ENCODE measurements at places on chromosomes 1 and 21.

DNA sequence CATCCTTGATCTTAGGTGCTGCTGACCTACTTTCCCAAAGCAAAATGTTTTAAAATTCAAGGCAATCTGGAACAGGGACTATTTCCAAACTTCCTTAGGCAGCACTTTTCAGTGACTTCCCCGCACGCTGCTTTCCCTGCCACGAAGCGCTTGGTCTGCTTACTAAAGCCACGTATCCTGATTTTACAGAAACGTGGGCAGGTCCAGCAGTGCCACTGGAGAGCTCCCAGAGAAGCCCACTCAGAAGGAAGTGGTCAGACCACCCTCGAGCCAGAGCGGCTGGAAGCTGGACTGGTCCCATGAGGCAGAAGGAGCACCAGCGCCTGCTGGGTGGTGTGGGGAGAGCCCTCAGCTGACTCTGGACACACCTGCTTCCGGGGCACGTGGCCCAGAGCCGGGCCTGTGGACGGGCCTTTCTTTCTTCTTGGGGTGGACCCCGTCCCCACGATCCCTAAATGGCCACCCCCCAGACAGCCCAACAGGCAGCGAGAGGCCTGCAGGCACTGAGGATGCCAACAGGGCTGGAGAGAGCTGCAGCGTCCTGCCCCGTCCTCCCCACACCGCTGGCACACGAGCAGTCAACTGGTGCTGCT is 23.2 kb downstream of the PTTG1IP start:
- no peak for DNase-seq

GRCh38 chr21:35585878-35586277 is 474.4 kb downstream of the SETD4 start:
- DNase-seq = no peak

DNA sequence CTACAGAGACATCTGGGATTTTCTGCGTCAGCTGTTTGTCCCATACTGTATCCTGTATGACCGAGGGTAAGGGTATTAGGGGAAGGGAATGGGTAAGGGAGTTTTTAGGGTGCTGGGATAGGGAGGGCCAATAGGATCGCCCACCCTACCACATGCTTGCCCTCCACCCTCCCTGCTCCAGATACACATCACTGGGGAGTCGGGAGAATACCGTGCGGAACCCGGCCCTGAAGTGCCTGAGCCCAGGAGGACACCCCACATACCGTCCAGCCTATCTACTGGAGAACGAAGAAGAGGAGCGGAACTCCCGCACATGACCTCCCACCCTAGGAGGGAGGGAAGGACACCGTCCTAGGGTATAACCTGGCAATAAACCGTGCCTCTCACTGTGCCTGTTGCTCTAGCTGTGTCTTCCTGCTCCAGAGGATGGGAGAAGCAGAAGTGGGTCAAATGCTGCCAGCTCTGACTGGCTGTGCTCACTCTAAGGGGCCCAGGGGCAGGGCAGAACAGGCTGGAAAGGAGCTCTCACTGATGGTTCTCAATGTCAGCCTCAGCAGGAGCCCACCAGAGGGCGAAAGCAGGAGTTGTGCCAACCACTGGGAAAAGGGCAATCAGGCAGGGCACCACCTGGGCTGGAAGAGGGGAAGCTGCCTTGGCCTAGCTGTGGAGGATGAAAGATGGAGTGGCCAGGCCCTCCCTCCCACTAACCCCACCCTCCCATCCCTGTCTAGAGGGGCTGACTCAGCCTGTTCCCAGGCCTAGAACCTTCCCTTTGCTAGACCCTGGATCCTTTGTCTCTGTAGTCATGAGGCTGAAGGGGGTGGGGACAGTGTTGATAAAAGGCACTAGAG is 440 bp upstream of the LENEP start:
- no peak for DNase-seq

GRCh38 chr1:61287014-61287413 is 204.7 kb downstream of the NFIA start:
- DNase-seq = no peak

DNA sequence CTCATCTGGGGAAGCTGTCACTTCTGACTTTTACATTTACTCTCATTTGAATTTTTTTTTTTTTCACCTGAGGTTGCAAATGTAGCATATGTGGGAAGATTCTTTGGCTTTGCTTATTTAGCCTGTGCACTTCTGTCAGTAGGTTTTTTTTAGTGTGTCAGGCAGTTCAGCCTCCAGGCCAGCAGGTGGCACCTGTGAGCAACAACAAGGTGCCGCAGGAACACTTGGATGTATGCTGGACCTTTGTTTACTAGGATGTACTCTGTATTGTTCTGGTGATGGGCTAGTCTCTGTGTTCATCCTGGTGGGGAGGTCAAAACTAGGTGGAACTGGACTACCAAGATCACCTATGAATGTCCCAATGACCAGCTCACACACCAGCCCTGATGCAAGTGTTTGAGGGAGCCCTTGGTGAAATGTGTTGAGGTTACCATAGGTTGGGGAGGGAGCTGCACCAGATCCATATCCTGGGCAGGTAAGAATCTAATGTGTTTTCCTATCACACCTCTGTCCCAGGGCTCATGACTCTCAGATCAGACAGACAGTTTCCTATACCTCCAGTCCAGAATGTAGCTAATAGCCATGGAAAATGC is 618.2 kb downstream of the BRINP3 start:
- no peak for DNase-seq

DNA sequence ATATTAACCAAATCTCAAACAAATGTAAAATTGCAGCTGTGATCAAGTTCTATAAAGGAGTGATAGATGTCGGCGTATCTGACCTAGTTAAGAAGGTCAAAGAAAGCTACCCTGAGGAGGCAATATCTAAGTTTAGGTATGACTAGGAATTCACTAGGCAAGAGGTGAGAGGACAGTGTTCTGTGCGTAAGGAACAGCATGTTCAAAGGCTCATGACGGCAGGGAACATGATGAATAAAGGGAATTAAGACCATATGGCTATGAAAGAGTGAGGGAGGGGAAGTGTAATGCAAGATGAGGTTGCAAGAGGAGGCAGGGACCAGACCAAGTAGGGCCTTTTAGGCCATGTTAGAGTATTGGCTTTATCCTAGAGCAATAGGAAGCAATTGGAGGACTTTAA is 8.6 kb downstream of the LIX1L start:
- DNase-seq = no peak

DNA sequence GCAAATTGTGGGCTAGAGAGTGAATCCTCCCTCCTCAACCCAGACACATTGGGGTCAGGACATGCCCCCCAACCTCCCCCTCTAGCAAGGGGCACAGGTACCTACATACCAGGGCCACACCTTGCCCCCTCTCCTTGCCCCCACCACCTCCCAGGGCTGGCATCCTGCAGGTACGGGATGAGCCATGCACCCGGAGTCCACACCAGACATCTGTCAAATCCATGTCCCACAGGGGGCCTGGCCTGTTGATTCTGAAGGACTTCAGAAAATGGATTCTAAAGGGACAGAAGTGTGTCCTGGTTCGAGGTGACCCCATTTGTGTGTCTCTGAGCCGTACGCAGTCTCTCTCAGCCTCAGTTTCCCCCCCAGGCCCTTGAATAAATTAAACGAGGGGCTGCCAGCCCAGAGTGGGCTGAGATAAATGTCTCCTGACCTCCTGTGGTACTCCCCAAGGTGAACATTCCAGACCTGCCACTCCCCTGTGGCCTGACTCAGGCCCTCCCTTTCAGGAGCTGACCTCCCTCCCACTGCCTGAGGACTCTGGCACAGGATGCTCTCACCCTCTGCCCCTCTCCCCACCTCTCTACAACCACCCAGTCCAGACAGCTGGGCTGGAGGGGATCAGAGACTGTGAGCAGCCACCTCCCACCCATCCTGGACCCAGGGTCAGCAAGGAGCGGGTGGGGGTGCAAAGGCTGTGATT is 94.5 kb downstream of the EPHB2 start:
- no peak for DNase-seq

DNA sequence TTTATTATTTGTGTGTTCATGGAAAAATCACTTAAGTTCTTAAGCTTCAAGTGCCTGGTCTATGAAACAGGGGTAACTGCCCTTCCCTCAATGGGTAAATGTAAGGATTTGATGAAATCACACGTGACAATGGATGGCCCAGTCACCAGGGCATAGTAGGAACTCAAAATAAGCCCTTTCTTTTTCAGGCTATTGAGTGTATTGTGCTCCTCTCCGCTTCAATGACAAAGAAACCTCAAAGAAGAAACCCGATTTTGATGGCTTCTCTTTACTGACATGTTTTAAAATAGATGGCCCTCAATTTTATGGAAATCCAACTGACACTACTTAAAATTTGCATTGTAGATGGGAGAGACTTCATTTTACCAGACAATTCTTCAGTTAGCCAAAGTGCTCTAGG is 543.5 kb downstream of the OMA1 start:
- no peak for DNase-seq

DNA sequence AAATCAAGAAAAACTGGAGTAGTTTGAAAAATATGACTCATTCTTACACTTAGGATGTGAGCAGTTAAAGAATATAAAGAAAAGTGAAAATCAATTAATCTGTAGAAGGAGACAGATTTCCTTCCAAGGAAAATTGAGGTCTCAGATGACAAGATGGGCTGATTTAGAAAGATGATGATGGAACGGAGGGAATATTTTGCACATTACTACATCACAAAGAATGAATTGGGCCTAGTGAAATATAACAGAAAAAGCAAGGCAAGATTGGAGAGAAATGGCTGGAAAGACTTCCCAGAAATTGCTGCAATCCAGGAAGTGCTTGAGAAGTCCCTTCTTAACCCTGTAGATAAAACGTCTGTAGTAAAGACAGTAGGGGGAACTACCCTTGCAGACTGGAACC is 169.1 kb upstream of the SYT6 start:
- DNase-seq = no peak

- peak; percentile 57 for DNase-seq
These were observed 3.6 kb upstream of the RASSF5 start for GRCh38 chr1:206503591-206504362.

GRCh38 chr1:206685334-206685768 is 646 bp downstream of the MAPKAPK2 start:
- DNase-seq = no peak

GRCh38 chr1:93666613-93667384 is 14.8 kb downstream of the BCAR3 start:
- DNase-seq = no peak

- no peak for DNase-seq
These were observed 32.0 kb downstream of the LHX9 start for GRCh38 chr1:197948926-197949899.

DNA sequence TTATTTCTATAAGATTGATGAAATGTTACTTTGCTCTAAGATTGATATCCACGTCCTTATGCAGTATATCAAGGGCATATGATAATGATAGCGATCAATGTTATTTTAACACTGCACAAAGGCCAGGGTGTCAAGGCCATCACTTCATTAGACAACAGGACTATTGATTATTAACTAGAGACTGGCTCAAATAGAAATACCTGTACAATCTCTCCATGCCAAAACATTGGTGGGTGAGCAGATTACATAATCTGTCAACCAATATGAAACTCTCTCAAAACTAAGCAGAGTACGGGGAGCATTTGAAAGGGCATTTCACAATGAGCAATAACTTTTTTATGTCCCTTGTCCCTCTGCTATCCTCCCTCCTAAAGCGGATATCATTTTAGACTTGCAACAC is 566.5 kb upstream of the PKN2 start:
- DNase-seq = no peak

GRCh38 chr1:185632659-185633423 is 101.3 kb upstream of the HMCN1 start:
- DNase-seq = no peak

DNA sequence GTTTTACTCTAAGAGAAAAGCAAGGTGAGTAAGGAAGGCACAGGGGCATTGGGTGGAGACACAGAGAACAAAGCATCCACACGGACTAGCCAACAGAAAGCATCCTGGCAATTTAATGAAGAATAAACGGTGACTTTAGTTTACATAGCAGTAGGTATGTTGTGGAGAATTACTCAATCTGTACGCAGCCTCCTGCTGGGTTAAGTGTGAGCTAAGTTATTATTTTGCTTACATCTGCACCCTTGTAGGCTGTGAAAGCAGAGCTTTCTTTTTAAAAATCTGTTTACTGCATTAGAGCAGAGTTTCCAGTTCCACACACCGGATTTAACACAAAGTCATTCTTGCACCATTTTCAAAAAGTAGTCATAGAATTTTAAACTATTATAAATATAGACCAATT is 144.5 kb downstream of the AKT3 start:
- no peak for DNase-seq

DNA sequence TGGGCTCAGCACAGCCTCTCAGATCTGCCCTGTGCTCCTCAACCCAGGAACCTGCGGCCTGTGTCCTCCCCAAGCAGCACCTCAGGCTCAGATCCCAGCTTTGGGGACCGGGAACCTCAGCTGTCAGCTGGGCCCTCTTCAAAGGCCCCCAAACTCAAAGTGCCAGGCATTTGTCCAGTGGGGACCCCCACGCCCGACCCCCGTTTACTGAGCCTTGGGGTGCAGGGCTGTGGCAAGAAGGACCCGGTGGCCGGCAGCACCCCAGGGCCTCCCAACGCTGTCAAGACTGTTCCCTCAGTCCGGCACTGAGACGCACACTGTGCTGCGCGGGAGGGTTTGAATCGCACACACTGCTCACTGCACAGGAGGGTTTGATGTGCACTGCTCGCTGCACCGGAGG is 35.0 kb downstream of the MORN1 start:
- no peak for DNase-seq

DNA sequence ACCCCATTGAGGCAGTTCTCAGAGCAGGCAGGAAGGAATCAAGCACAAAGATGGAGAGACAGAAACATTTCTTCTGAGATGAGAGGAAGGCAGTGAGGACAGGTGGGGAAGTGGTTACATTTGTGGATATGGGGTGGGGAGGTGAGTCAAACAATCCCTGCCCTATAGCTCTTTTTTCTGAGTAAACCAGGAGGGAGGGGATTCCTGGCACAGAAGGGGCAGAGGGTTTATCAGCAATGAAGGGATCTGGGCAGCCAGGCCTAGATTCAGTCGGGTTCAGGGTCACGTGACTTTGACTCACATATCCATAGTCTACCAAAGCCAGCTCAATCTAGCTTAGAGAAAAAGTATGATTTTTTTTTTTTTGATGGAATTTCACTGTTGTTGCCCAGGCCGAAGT is 15.7 kb upstream of the PHC2 start:
- DNase-seq = no peak

GRCh38 chr1:175072099-175072951 is 4.7 kb downstream of the TNN start:
- peak; percentile 15 for DNase-seq

Measured in stimulated activated CD4-positive, alpha-beta T cell treated with anti-CD3 and anti-CD28 coated beads, Interleukin-12 subunit alpha, Interleukin-12 subunit beta, amount 100 ng/mL, for 24 hours (primary cell).